ENCODE measurements at places on chromosomes 12 and 14. TPM values are rescaled to one million over a fixed set of nuclear protein-coding genes. Genes with fewer than 3 reads are reported as not detected.

DNA sequence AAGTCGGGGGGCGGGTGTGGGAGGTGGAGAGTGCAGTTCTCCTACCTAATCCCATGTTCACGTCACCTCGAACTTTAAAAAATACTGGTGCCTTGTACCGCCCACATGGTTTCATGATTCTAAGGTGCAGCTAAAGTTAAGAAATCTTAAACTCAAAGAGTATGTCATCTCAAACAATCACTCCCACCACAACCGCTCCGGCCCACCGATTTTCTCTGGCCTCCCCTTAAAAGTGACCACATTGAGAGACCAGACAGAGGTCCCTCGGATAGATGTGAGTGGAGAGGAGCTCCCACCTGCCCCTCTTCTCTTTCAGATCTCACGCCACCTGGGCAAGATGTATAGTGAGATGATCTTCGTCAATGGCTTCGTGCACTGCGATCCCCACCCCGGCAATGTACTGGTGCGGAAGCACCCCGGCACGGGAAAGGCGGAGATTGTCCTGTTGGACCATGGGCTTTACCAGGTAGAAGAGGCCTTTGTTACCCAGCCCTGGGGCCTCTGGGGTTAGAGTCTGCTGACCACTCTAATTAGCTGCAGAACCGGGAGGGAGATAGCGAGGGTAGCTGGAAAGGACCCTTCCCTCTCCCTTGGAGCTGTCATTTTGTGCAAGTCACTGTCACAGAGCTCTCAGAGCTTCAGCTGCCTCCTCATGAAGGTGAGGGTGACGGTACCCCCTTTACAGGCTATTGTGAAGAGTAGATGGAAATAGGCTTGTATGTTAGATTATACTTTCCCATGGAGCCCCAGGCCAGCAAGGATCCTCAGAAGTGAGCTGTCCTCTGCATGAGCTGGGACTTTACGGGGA, 124.4 kb downstream of the ADCK1 start:
- no peak for DNase-seq

GRCh38 chr12:3959799-3960560, 86.8 kb upstream of the PARP11 start:
- DNase-seq, result no peak

DNA sequence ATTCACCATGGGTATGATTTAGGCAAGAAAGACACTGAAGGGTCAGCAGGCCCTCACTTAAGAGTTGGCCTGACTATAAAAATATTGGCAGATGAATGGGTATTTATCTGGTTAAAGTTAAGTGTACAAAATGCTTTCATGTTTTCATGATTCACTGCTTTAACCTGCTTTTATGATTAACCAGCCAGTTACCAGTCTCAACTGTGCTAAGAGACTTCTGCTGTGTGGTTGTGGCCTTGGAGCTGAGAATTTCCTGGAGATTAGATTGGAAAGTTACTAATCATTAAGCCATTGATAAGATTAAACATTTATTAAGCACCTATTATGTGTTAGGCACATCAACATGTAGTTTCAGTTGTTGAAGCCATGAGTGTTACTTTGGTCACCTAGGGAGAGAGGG, 68.9 kb downstream of the RASSF8 start:
- no peak for DNase-seq

The TOX4 gene
- total RNA-seq, result 92.6 TPM

The RHOJ gene
- not detected for total RNA-seq
